ENCODE measurements at places on chromosomes 2 and 18.
A peak's percentile ranks its signal among the peaks of the same experiment; 100 is the strongest.

DNA sequence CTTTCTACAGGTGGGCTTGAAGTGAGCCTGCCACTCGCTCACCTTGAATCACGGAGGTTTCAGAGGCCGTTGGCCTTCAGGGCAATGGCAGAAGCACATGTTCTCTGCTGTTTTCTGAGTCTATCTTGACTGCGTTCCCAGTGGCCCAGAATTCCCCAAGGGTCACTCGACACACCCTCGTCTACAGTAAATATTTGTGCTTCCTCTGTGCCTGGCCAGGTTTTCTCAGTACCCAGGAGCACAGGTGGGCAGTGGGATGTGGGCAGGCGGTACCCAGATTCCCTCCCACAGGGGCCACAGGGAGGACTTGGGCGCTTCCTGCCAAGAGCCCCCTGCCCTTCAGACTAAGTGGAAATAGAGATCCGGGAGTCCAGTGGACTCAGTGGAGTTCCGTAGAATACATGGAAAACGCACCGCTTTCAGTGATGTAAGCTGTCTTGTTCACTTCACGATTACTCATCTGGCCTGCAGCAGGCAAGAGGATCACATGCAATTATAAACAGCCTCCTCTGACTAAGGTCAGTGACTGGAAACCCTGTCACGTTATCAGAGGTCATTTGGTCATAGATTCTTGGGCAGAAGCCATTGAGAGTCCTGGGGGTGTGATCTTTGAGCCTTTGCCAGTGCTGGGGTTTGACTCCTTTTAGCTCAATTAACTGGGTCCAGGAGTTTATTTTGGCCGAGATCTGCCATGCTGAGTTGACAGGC lies 179.8 kb downstream of the NEDD4L start:
- no peak for DNase-seq

DNA sequence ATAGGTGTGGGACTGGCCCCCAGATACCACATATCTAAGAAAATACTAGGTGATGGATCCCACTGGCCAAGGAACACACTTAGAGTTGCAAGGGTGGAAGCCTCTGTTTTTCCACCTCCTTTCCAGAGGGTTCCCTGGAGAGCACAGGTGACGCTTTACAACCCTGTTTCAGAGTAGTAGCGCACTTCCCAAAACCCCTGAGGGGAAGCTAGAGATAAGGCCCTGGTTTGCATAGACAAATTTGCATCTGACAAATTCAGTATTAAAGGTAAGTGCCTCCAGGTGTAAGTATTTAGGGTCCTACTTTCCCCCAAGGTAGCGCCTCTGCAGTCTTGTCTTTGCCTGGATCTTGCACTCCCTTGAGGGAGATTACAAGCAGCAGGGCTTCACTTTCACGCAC lies 474 bp upstream of the CERKL start:
- DNase-seq = no peak

- no peak for DNase-seq
These were observed 144.4 kb downstream of the PTPRM start for GRCh38 chr18:7711495-7711894.

DNA sequence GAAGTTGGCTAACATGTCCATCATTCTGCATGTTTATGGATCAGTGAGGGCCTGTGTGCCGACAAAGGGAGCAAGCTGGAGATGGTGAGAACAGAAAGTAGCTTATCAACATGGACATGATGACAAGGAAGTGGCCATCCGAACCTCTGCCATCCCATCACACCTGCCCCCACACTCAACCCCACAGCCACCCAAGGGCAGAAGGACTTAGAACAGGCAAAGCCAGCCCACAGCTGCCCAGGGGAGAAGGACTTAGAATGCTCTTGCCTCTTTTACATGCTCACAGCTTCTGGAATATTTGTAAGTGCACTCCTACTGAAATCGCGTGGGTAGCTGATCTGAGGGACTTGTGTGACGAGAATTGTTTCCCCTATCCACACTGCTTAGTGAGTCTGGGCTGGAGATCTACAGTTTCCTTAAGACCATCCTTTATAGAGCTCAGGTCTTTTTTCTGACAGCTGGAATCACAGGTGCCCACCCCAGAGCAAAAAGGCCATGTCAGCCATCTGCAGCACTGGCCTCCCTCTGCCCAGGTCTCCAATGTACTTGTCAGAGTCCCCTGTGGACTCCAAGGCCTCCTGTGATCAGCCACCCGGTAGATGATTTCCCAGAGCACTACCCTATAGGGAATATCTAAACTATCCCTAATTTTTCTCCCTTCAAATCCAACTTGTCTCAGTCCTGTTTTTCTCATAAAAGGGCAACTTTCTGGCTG lies 154.1 kb downstream of the SMAD7 start:
- DNase-seq = no peak

DNA sequence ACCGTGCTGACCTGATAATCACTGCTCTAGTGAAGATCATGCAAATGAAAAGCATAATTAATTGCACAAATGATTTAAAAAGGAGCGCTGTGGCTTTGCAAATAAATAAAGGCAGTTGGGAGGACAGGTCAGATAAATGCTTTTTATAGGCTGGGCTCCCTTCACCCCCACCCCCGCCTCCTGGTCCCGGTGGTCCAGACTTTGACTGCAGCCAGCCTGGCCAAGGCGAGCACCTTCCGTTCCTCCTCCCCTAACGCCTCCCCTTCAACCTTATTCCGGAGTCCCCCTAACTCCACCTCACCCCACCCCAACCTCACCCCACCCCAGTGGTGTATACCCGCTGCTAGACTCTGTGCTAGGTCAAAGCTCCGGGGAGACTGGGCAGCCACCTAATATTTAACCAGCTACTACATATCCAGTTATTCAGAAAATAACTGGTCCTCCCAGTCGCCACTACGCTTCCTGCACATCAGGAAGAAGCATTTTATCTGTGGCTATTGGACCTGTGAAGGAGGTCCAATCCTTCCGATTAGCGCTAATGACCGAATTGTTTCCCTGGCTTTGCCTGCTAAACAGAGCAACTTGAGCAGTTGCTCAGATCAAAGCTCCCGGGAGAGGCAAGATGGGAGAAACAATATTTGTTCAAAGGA lies 3.7 kb upstream of the SP9 start:
- DNase-seq = no peak

- DNase-seq = no peak
These were observed 89.9 kb downstream of the SOX11 start for GRCh38 chr2:5782103-5782502.

- peak; percentile 89 for DNase-seq
These were observed 31.4 kb downstream of the ATOH8 start for GRCh38 chr2:85785027-85785822.

DNA sequence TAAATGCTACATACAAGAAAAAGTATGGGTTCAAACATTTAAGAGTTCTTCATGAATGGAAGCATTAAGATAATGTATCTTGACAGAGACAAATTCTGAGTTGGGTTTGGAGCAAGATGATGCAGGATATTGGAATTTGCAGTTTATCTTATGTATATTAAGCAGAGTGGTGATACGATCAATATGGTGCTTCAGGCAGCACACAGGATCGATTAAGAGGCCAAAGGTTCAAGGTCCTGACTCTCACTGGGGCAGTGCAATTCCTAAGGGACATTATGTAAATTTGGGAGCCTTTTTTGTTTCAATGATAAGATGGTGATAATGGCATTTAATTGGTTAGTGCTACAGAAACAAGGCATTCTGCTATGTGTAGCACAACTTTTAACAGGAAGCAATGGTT lies 381.9 kb downstream of the KCNJ3 start:
- DNase-seq = no peak

- no peak for DNase-seq
These were observed 85.0 kb downstream of the TTC27 start for GRCh38 chr2:32712870-32713269.

DNA sequence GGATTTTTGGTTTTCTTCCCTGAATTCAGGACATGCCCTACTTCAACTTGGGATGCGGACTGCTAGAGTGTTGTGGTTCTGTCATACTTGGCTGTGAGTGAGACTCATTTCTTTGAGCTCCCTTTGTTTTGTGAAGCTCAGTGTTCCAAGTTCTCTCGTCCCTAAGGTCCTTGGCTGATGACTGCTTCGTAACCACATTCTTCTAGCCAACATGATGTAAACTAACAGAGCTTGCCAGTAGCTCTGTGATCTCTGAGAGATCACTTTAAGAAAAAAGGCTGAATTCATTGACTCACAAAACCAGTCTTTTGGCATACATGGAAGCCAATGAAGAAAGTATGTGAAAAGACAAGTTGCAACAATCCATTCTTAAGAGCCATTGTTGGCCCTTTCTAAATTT lies 96.9 kb upstream of the MSTN start:
- no peak for DNase-seq

GRCh38 chr2:139170406-139170805 lies 390.2 kb upstream of the NXPH2 start:
- DNase-seq = no peak

DNA sequence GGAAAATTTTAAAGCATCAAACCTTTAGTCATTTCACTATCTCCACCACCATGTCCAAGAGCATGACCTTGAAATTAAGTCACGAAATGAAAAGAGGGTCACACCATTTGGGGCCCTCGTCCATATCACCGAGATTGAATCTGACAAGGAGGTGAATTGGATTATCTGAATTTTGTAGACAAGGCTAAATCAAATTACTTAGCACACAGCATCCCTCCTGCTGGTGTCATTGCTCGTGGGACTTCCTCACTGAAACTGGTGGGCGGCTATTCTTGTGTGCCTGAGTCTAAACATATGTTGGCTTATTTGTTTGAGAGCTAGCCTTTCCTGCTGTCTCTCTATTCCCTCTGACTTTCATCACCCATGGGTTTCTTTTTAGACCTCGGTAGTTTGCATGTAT lies 64.6 kb upstream of the CNGA3 start:
- DNase-seq = no peak

- no peak for DNase-seq
These were observed 7.7 kb upstream of the ICOS start for GRCh38 chr2:203928849-203929248.

DNA sequence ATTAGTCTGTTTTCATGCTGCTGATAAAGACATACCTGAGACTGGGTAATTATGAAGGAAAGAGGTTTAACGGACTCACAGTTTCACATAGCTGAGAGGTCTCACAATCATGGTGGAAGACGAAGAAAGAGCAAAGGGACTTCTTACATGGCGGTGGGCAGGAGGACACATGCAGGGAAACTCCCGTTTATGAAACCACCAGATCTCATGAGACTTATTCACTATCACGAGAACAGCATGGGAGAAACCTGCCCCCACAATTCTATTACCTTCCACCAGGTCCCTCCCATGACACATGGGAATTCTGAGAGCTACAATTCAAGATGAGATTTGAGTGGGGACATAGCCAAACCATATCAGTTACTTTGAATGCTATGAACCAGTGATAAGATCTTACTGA lies 44.1 kb downstream of the SCTR start:
- DNase-seq = no peak

GRCh38 chr18:62399781-62400308 lies 74.7 kb downstream of the TNFRSF11A start:
- DNase-seq = no peak

GRCh38 chr2:232688201-232688600 lies 8.9 kb upstream of the GIGYF2 start:
- DNase-seq = no peak

DNA sequence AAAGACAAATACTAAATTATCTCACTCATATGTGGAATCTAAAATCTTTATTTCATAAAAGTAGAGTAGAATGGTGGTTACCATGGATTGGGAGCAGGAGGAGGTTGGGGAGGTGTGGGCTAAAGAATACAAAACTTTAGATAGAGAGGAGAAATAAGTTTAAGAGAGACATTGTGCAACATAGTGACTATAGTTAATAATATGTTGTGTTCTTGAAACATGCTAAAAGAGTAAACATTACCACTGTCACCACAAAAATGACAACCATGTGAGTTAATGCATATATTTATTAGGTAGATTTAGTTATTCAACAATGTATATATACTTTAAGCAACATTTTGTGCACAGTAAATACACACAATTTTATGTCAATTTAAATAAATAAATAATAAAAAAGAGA lies 128.5 kb upstream of the COL3A1 start:
- no peak for DNase-seq

GRCh38 chr2:223597076-223597475 lies 5.1 kb downstream of the SCG2 start:
- no peak for DNase-seq

DNA sequence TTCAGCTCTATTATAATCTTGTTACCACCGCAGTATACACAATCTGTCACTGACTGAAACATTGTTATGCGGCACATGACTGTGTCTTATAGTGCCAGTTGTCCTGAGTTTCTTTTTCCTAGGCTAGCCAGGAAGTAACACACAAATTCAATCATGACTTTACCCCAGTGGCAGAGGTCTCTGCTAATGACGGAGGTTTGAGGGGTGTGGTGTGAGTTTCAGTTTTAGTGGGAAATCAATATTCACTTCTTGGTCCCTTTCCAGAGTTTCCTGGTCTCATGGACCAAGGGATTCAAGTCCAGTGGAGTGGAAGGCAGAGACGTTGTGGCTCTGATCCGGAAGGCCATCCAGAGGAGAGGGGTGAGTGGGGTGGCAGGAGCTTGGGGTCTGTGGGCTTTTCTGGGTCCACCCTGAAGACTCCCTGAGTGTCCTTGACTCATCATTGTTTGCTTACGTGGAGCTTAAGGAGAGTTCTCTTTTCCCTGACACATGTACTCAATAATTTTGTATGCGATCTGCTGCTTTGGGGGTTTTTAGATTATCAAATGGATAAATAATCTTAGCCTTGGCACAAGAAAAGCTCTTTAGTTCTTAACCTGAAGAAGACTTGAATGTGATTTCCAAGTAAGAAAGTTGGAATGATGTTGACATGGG lies 39.2 kb downstream of the HK2 start:
- no peak for DNase-seq

GRCh38 chr18:27130065-27130630 lies 55.0 kb downstream of the CHST9 start:
- DNase-seq = no peak

DNA sequence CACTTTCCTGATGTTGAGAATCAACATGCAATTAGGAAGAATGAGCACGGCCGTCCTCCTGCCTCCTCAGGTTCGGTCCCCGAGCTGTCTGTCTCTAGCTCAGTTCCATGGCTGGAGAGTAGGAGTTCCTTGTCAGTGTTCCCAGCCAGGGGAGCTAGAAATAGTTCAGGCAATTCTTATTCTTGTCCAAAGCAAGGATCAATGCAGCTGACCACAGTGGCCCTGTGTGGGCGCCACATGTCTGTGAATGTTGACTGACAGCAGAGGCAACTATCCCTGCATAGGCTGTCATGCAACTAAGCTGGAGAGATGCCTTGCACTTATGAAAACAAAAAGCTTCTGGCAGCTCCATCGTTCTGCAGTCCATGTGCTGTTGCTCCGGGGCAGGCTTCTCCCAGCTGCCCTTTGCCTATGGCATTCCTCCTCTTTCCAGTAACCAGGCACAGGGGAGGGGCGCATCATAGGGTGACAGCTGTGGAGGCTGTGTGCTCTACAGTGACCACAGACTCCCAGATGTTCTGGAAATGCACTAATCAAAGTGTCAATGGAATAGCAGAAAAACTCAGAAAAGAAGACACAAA lies 58.7 kb downstream of the PDCL3 start:
- no peak for DNase-seq

- peak; percentile 83 for DNase-seq
These were observed 17.8 kb downstream of the RNF144A start for GRCh38 chr2:6934758-6935651.
